ENCODE measurements at places on chromosomes 11 and 22.

DNA sequence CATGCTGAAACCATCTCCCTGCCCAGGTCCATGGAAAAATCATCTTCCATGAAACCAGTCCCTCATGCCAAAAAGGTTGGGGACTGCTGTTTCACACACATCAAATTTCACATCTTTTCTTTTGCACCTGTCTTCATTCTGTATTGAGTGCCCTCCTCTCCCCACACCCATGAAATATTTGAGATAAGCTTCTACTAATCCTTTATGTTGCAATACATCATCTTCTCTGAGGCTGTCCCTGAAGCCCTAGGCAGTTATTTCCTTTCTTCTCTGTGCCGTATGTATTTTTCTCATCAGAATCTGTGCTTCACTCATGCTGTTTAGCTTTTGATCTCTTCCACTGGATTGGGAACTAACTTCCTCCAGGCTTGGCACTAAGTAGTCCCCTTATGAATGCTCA is 40.0 kb upstream of the RRM1 start:
- DNase-seq: no peak

DNA sequence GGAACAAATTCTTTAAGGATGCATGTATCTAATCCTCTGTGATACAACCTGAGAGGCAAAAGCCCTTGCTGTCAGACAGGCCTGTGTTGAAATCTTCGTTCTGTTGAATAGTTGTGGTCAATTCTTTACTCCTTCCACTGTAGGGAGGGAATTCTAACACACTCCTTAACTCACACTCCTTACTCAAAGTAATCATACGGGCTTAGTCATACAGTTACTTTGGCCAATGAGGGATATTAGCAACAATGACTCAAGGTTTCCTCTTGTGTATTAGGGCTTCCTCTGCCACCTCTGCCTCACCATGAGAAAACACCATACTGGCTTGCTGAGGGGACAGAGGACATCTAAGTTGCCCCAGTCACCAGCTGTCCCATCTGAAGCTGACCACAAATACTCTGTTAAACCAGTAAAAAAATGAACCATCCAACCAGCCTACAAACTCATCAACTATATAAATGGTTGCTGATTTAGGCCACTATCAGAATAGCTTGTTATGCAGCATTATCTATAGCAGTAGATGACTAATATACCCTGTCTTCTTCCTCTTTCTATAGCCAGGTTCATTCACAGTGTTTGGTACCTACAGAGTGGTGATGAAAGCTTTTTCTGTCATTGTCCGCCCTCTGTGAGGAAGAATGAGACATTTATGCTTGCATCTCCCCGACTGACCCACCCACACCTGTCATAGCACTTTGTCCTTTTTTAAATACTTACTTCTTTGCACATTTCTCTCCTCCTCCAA is 322.8 kb upstream of the SYN3 start:
- no peak for DNase-seq

DNA sequence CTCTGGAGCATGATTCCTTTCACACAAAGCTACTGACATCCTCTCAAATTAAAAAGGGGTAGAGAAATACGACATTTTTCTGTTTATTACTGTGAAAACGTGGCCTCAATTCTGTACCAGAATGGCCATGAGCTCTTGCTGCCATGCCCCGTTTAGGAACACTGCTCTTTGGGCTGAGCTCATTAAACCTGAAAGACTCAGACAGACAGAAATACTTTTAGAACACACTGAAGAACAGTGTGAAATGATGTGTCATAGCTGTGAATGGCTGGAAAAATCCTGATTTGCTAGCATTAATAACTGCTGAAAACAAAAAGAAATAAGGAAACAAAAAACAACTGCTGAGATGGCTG is 32.2 kb upstream of the TMEM135 start:
- DNase-seq: no peak

DNA sequence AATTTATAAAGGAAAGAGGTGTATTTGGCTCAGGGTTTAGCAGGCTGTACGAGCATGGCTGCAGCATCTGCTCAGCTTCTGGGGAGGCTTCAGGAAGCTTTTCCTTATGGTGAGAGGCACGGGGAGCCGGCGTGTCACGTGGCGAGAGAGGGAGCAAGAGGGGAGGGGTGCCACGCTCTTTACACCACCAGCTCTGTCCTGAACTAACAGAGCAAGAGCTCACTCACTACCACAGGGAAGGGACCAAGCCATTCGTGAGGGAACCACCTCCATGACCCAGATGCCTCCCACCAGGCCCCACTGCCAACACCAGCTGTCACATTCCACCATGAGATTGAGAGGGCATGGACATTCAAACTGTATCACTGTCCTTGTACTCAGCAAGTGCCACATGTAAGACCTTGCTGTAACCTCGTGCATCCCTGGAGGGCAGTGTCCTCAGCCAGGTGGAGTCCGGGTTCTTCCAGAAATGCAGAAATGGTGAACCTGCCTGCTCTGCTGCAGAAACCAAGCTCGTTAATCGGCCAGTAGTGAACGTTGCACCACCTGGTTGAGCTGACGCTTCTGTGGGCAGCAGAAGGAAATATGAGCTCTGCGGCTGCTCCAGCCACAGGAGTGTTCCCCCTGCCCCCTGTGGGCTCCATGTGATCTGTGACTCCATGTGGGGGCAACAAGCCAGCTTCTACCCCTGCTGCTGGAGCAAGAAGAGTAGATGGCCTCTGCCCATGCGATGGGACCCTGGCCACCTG is 368.6 kb downstream of the TBC1D22A start:
- DNase-seq: no peak

DNA sequence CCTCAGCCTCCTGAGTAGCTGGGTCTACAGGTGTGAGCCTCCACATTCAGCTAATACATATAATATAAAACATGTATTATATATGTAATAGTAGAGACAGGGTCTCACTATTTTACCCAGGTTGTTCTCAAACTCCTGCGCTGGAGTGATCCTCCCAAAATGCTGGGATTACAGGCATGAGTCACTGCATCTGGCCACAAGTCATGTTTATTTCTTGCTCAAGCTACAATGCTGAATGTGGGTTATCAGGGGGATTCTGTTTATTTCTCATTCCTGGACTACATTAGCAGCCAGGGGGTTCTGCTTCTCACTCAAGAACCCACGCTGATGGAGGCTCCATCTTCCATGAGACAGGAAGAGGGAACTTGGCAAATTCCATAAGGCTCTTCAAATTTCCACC is 24.8 kb downstream of the FOLR3 start:
- DNase-seq: no peak

DNA sequence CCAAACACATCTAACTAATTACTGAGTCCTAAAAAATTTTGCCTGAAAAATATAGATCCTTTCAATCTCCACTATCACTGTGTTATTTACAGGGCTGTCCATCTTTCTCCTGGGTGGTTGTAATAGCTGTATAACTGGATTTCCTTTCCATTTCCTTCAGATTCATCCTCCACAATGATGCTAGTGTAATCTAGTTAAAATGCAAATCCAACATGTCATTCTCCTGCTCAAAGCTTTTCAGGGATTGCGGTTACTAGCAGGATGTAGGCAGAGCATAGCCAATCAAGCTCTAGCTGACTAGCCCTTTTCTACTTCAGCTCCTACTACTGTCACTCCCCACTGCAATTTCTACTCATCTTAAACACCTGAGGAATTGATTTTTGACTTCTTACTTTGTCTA is 283.0 kb downstream of the RAB38 start:
- DNase-seq: no peak

- no peak for DNase-seq
Observed at GRCh38 chr22:46143491-46144147, 6.7 kb upstream of the PPARA start.

- no peak for DNase-seq
Observed at GRCh38 chr11:76523147-76523546, 78.3 kb downstream of the EMSY start.

GRCh38 chr11:102168481-102168880 is 58.2 kb downstream of the YAP1 start:
- no peak for DNase-seq

DNA sequence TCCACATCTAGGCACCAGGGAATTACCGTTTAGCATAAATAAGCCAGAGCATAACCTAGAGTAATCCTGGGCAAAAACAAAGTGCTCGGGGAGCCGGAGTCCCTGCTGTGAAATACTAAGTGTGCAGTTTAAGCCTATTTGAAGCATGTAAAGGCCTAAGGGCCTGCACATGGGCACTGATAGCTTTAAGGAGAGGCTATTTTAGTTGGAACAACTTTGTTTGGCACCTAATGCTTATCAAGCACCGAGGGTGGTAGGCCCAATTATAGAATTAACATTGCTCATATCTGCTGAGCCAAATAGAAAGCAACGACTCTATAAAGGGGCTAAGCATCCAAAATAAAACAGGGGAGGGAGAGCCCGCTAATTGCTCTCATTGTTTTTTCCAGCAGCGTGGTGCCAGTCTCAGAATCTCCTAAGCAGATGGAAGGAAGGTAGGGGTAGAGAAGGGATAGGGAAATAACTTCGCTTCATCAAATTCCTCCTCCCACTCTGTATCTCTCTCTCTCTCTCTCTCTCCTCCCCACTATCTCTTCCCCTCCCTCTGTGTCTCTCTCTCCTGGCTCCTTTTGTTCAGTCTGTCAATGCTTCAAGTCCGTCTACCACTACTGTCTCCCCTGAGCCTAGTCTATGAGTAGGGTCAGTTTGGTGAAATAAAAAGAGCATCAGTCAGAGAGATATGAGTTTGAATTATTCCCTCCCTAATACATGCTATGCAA is 292.8 kb downstream of the NXPE2 start:
- no peak for DNase-seq

GRCh38 chr22:47129902-47130635 is 367.6 kb downstream of the TBC1D22A start:
- no peak for DNase-seq

- DNase-seq: no peak
Observed at GRCh38 chr11:86303257-86303656, 1.2 kb downstream of the HIKESHI start.

DNA sequence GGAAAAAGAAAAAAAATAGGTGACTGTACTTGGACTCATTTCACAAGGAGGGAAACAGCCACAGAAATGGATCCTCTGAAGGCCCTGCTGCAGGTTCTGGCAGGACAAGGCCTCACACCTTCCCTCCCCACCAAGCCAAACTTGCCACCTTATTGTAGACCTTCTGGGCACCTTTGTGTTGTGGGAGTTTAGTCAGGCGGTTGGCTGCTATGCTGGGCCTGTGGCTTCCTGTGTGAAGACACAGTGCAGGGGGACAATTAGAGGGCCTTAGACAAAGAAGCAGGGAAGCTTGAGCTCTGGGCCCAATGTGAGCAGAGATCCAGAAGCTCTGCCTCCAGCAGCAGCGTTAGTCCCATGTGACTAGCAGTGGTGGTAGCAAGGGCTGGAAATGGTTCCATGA is 4.2 kb downstream of the RAB1B start:
- no peak for DNase-seq

DNA sequence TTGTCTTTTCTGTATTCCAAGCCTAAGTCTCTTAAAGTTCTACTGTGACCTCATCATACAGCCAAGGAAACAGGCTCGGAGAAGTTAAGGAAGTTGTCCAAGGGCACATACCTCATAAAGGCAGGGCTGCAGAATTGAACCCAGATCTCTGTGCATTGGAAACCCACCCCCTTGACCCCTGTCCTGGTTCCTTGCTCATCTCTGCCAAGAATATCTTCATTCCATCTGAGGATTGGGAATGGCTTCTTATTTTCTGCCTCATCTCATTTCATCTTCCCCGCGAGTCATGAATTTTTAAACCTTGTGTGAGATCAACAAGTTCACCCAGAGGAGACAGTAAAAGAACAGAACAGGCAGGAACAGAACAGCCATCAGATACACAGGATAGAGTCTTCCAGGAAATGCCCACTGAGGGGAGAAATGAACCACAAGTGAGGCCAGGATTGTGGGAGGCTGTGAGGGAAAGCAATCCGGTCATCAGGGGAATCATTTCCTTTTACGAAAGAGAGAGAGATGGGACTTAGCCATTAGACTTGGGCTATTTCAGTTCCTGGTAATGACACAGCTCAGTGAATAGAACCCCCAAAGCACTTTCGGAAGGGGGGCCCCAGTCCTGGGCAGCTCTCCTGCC is 34.4 kb upstream of the LRRC10B start:
- DNase-seq: no peak

DNA sequence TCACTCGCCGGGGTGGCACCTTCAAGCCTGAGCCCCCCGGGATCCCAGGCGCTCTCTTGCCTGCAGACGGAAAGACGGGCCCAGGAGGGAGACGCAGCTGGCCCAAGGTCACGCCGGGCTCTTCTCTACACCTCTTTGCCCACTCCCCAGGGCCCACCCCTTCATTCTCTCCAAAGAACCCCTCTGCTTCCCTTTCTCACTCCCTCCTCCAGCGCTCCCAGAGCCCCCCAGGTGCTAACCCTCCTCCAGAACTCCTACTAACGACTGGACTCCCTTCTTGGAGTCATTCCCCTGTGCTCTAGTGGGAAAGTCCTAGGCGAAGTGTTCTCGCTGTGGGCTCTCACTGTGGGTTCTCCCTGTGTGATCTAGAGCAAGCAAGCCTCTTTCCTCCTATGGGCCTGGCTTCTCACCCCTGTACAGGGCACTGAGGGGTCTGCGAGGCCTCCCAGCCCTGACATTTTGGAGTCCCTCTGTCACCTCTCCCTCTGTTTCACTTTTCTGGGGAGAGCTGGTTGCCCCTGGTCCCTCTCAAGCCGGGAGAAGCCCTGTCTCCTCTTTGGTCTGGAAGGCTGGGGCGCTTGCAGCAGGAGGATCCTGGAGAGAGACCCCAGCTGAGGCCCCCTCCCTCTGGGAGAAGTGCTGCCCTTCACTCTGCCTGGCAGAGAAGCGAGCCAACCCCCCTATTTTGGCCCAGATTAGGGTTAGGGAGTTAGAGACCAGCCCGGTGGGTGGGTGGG is 858 bp downstream of the OAF start:
- DNase-seq: no peak

- DNase-seq: no peak
Observed at GRCh38 chr11:64990222-64990923, 6.4 kb downstream of the BATF2 start.

- no peak for DNase-seq
Observed at GRCh38 chr11:123247813-123248379, 52.8 kb upstream of the CLMP start.

GRCh38 chr11:75839851-75840250 is 24.8 kb downstream of the UVRAG start:
- no peak for DNase-seq

DNA sequence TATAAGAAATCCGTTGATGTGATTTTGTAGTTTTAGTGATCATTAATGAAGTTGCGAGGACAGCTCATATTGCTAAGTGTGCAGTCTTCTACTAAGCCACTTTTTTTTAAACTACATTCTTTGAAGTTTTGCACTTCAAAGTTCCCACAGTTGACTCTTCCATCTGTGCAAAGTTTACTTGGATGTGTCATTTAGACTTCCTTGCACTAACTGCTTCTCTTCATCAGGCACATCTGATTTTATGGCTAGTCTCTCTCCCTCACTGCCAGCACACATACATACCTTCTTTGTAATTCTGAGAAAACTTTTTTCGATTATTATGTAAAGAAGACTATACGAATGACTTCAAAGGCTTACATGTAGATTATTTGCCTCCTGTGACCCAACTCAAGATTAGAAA is 250.0 kb downstream of the DYNC2H1 start:
- DNase-seq: no peak

- DNase-seq: peak; percentile 43
Observed at GRCh38 chr11:6746086-6746618, 25.6 kb downstream of the OR2AG2 start.
